ENCODE measurements at places on chromosomes 5 and 9.
A peak's percentile ranks its signal among the peaks of the same experiment; 100 is the strongest.

DNA sequence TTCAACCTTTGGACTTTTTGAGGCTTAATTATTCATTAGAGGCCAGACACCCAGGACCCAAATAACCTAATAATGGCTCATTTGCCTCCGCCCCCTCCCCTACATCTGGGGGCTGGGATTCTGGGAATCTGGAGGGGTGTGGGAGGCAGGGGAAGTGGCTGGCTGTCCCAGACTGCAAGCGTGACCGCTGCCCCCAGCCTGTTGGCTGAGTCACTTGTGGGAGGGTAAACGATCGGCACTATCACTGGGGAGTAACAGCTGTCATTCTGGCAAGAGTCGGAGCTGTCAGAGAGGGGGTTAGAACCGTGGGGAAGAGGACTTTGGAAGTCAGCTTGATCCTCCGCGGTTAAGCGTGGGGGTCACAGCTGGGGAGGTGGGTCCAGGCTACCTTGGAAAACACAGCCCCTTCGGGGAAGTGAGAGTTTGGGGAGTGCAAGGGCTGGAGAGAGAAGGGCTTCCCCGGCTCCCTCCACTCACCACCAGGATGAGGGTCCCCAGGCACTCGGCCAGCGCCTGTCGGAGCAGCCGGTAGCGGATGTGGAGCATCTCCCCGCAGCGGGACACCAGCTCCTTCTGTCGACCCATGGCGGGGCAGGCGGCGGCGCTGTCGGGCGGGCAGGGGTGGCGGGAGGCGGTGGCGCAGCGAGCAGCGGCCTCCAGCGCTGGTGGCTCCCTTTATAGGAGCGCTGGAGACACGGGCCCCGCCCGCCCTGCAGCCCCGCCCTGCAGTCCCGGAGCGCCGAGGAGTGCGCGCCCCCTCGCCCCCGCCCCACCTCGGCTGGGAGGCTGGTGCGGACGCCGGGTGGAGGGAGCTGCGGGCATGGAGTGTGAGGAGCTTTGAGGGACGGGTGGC, at the start of gene AQP3:
Gene AQP3, minus strand, starts transcription at position 648 of the 853 bp plus-strand sequence. Its CDS starts 63 bp downstream, at position 585.
- peak; percentile 76 for DNase-seq

DNA sequence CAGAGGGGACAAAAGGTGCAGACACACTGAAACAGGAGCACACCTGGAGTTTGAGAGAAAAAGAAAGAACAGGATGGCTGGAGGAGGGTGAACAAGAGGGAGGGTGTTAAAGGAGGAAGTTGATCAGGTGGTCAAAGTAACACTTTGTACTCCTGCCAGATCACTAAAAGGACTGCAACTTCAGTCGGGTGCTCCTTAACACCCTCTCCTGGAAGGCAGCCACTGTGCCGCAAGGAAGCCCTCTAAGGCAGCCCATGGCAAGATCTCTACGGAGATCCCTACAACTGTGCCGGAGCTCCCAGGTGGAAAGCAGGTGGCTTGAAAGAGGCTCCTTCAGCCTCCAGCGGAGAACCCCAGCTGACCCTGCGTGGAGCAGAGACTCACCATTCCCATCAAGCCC, 124.4 kb upstream of the MSX2 start:
- no peak for DNase-seq

DNA sequence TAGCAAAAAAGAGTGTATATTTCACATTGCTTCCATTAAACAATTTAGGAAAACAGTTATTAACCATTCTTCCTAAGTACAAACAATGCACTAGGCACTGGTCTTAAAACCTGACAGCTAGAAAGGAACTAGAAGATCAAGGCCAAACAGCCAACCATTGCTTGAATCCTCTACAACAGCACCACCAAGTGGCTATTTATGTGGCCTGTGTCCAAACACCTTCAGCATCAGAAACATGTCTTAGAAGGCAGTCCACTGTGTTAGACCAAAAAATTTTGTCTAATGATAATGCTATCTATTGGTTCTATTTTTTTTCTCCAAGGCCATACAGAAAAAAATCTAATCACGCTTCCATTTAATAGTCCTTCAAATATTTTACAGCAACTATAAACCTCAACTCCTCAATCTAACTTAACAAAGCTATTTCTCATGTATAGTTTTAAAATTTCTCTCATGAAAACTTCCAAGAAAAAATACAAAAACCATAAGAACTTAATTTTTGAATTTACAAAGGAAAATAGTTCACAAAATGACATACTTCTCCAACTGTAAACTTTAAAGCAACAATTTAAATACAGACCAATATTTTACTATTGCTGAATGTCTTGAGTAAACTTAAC, 36.1 kb downstream of the CAAP1 start:
- no peak for DNase-seq

DNA sequence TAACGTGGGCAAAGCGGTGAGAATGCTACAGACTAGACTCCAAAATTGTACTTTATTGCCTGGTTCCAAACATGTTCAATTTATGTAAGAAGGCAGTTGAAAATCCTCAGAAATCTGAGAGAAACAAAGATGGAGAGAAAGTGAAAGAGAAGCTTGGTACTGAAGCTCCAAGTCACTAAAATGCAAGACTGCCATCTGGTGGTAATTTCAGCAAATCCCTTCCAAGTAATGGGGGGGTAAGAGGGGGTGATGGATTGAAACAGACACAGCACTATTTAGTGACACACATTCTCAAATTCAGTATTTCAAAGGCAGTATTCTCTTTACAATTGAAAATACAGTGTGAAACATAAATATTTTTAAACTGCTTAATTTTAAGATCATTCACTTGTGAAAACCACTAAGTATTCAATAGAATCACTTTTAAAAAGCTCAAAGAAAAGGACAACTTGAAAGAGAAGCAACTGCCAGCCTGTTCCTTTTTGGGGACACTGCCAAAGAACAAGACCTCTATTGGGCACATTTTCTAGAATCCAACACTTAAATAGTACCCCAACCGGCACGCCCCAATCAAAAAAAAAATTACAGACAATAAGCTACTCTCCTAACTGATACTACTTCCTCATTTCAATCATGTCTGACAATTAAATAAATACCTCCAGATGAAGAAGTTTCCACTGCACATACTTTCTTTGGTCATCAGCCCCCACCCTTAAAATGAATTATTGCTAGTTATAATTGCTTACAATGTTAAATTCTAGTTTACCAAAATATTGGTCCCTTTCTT, 131.5 kb downstream of the AGTPBP1 start:
- peak; percentile 20 for DNase-seq

GRCh38 chr9:74742792-74743730, 144.7 kb downstream of the TRPM6 start:
- no peak for DNase-seq
